ENCODE measurements at places on chromosomes 3 and 15.

- no peak for DNase-seq
Observed at GRCh38 chr3:66609660-66610561, 109.1 kb upstream of the LRIG1 start.

DNA sequence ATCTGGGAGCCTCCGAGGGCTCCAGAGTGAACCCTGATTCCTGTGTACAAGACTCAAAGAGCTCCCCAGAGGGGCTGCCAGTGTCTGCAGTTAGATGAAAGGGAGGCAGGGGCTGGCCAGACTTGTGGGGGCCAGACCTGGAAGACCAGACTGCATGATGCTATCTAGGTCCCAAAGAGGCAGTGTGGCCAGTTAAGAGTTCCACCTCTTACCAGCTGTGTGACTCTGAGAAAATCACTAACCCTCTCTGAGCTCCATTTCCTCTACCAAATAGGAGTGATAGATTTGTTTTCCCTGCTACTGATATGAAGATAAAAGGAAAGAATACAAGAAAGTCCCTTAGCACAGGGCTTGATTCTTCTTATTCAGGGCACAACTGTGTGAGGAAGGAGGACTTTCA is 29.0 kb downstream of the ACSBG1 start:
- no peak for DNase-seq

DNA sequence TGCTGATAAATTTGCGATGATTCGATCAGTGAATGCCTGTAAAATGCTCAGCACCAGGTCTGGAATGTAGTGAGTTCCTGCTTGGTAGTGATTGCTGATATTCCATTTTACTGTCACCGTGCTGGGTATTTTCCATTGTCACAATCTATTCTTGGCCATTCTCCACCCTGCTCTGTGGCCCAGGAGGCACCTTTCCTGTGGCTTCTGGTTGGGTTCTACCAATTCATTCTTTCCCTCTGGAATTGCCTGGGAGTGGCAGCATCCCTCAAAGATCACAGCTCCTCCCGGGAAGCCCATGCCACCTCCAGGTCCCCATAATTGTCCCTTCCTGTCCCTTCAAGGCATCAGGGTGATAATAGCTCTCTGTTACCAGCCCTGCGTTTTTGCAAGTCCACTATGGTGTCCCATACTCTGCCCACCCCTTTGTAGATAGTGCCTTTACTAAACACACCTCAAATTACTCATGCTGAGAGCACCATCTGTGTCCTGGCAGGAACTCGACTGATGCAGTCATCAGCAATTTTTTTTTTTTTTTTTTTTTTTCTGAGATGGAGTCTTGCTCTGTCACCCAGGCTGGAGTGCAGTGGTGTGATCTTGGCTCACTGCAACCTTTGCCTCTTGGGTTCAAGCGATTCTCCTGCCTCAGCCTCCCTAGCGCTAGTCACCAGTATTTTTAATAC is 177.8 kb upstream of the PROK2 start:
- no peak for DNase-seq

GRCh38 chr3:45606991-45607712 is 12.6 kb downstream of the LIMD1 start:
- DNase-seq: no peak

- no peak for DNase-seq
Observed at GRCh38 chr3:123297627-123297899, 95.8 kb downstream of the SEC22A start.

GRCh38 chr3:149342413-149343380 is 9.3 kb upstream of the TM4SF18 start:
- no peak for DNase-seq

- DNase-seq: no peak
Observed at GRCh38 chr3:61425356-61425755, 136.0 kb upstream of the PTPRG start.

- DNase-seq: no peak
Observed at GRCh38 chr15:84992157-84992944, 10.7 kb downstream of the PDE8A start.

DNA sequence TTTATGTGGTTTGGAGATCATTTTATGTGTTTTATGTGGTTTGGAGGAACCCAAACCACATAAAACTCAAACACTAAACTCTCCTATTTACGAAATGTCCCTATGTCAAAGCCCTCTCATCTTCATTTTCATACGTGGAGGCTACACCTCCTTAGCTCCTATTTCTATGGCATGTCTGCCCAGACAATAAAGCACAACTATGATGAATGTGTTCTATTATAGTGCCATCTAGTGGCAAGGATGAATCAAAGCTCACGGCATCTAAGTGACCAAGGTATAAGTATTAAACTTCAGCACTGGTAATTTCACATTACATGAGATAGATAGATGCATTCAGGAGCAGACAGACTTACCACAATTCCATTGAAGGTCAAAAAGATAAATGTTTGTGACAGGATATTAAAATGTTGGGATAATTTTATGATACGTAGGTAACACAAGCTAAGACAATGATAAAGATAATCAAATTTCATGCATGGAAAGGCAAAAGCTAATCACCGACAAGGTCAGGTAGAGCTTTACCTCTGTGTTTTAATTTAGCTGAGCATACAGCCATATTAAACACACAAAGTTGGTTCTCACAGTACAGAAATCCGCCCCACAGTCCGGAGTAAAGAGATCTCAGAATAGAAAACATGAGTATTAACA is 130.6 kb upstream of the FHIT start:
- no peak for DNase-seq

- DNase-seq: no peak
Observed at GRCh38 chr3:173584093-173584837, 186.7 kb downstream of the NLGN1 start.

DNA sequence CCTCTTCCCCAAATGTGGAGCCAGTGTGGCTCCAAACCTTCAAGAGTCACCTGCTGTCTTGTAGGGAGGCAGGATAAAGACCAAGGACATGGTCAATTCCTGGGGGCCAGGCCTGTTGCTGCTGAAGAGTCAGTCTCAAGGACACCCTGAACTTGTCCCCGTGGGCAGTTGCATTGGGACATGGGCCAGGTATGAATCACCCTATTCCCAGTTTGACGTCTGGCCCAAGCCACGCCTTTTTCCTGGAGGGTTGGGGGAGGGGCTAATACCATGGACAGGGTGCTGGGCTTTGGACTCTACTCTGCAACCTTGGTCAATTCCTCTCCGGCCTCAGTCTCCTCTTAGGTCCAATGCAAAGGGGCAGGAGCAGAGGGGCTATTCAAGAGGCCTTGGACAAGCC is 10.4 kb downstream of the ATP2B2 start:
- no peak for DNase-seq

DNA sequence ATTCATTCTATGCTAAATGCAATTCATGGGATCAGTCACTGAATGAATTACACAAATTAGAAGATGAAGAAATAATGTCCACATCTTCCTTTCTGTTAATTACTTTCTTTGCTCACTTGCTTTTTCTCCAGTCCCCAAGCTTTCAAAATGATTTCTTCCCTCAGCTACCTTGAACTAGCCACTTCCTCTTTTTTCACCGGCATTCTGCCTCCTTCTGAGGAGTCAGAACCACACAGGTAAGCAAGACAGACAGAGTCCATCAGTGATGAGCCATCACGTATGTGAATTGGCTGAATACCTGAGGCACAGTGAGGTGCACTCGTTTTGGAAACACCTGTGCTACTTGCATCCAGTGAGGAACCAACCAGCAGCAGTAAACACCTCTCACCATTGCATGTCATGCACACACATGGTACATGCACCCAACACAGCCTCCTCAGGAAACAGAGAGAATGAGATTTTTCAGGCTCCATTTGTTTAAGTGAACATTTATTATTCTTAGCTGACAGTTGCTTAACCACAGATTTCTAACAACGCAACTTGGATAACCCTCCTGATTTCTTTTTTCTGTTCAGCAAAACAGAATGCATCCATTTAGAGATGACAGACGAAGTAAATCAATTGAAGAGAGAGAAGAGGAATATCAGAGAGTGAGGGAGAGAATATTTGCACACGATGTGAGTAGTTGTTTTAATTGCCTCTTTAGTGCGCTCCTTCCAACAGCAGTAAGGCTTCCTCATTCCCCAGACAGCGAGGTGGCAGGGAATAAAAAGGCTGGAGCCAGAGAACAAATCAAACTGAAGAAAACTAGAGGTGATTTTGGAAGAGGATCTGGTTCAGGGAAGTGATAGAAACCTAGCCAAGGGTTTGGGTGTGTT is 69.3 kb downstream of the ARPP21 start:
- no peak for DNase-seq

- no peak for DNase-seq
Observed at GRCh38 chr3:179546814-179547241, 15.9 kb upstream of the ACTL6A start.

DNA sequence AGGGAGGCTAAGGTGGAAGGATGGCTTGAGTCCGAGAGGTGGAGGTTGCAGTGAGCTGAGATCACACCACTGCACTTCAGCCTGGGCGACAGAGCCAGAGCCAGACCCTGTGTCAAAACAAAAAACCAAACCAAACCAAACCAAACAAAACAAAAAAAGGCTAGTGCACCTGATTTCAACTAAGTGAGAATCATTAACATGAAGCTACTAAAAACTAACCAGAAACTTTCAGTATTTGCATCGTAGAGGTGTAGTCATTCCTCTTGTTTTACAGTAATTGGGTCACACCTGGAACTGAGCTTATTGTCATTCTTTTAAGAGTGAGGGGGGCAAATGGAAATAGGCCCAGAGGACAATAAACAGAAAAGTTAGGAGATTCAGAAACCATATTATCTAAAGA is 58.5 kb downstream of the ST6GAL1 start:
- no peak for DNase-seq

DNA sequence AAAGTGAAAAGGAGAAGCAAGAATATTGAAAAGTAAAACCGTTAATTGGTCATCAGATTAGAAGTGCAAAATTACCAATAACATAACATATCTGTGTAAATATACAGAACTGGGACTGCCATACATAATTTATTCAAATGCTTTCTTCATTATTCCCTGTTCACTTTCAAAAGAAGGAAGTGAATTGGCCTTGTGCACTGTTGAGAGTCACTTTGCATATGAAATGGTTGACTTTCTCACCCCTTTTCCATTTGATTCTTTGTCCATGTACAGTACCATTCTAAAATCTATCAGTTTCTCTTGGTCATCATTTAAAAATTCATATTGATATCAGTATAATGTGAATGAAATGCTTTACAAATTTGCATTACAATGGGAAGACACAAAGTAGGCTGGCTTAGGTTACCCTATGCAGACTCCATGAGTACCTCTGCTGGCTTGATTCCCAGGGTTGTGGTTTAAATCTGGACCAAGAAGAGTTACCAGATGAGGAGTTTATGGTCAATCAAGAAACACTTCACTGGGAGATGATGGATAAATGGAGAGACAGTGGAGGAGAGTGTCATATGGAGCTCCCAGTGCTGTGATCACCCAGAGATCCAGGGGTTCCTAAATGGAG is 210.9 kb upstream of the TOPAZ1 start:
- no peak for DNase-seq

- no peak for DNase-seq
Observed at GRCh38 chr3:4426261-4426781, 40.7 kb downstream of the SUMF1 start.

- peak; percentile 15 for DNase-seq
Observed at GRCh38 chr3:112327371-112327951, 5.5 kb upstream of the CD200 start.

DNA sequence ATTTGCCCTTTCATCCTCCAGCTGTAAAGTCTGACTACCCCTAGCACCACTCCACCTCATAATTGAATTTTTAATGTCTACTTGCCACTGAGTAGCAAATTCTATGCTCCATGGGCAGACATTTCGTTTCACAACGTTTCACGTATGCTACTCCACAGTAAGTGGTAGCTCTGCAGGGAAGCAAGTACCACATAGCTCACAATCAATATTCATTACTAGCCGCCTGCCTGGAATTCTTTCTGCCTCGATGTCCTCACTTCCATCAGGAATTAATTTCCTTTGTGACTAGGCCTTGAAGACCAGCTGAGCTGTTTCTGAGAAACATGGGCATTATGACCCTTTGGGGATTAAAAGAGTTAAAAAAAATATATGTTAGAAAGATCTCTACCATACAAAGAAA is 15.3 kb downstream of the NPTN start:
- DNase-seq: no peak

GRCh38 chr3:49411535-49411967 is 225 bp downstream of the RHOA start:
- peak; percentile 50 for DNase-seq

DNA sequence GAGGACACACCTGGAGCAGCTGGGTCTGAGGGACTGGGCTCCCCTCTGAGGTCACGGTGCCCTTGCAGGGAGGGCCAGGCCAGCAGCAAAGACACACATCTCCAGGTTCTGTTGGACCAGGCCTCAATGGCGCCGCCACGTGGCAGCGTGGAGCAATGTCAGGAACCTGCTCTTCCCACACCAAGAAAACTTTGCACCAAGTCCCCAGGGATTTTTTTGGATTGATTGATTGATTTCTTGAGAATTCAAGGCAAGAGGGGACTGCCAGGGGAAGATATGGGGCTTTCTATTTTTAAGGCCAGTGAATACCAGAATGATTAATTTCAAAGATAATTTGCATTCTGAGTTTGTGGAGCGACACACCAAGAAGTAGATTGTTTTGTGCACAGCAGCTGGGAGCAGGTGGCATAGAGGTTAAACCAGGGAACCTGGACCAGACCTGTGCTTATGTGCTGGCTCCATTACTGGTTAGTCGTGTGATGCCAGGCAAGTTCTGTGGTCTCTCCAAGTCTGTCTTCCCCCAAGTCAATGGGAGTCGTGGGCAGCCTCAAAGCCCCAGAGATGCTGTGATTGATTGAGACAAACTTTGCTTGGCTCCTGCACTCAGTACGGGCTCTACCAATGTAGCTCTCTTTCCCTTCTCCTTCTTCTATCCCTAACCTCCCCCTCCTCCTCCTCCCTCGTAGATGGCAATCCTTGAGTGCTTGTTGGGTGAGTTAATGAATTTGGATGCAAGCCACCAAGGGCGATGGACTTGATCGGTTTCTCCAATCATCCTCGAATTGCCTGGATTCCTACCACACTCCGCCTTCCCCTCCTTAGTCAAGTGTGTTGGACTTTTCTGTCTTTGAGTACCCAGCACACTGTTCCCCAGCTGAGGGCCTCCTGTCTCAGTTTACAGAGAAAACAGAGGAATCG is 96.2 kb upstream of the TRPM1 start:
- DNase-seq: peak; percentile 32

GRCh38 chr3:171320750-171321558 is 139.3 kb downstream of the TNIK start:
- DNase-seq: no peak

- no peak for DNase-seq
Observed at GRCh38 chr15:76138436-76138835, 78.7 kb downstream of the TMEM266 start.

GRCh38 chr3:9224490-9224889 is 25.0 kb downstream of the SRGAP3 start:
- no peak for DNase-seq

- DNase-seq: no peak
Observed at GRCh38 chr15:70029297-70029701, 68.4 kb downstream of the TLE3 start.
